ENCODE measurements at places on chromosomes 7 and 10.
A peak's percentile ranks its signal among the peaks of the same experiment; 100 is the strongest.

- H3K27ac ChIP-seq = no peak overlapping the region
- H3K4me3 ChIP-seq = no peak overlapping the region
- no peaks in the 10 kb centered on the region for H3K4me1 ChIP-seq
Observed at GRCh38 chr10:132554991-132555647, 17.5 kb downstream of the INPP5A start.

GRCh38 chr10:111142092-111142768 lies 65.4 kb downstream of the ADRA2A start:
- H3K4me3 ChIP-seq = no peak overlapping the region
- H3K36me3 ChIP-seq = no peaks in the 10 kb centered on the region
- peak; percentile 43 for DNase-seq
- peaks cover 9% of the 10 kb centered on the region for H3K4me1 ChIP-seq

DNA sequence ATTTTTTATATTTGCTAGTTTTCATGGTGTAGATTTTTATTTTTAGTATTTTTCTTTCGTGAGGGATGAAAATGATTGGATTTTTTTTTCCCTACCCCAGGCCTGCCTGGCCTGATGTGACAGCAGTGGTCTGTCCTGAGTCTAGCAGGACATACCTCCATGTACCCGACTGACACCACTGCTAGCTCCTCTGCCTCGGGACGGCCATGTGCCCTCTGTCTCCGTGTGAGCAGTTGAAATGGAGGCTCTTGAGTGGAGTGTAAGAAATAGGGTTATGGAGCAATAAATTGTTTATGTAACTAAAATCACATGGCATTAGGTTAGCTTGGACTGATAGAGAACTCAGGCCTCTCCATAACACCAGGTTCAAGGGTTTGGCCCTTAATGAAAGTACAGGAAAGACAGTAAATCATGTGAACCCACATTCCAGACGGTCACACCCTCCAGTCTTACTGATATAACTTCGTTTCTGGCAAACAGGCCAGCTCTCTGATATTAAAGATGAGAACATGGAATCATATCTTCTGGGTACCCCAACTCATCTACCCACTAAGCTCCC lies 734.1 kb downstream of the KCNMA1 start:
- no peak overlapping the region for H3K27ac ChIP-seq
- no peaks in the 10 kb centered on the region for H3K27me3 ChIP-seq
- H3K4me3 ChIP-seq = no peak overlapping the region

DNA sequence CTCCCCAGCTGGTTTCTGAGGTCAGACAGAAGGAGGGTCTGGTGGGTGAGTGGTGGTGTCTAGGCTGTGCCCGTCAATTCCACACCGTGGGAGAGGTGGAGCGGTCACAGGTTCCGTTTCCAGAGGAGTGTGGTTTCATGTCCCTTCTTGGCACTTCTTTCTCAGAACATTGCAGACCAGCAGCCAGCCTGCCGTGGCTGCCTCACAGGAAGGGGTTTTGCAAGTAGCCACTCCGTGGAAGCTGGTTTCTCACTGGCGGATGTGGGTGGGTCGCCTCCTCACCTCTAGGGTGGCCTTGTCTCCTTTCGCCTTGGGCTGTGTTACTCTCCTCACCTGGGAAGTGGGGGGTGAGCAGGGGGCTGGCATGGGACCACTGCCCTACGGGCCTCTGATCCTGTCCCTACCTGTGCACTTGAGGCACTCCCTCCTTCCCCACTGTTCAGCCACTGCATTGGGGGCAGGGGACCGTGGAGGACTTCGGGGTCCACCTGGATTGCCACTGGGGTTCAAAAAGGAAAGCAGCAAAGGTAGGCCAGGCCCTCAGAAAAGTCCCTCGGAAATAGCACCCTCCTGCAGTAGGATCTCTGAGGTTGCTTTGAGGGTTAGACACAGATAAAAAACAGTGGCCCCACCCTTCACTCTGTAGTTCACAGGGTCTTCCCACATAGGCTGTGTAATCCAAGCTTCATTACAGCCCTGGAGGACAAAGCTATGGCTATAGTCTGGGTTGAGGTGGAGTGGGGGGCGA lies 33.9 kb downstream of the TSPAN14 start:
- H3K27me3 ChIP-seq = no peaks in the 10 kb centered on the region
- no peak for DNase-seq
- H3K27ac ChIP-seq = no peak overlapping the region
- H3K36me3 ChIP-seq = peaks cover 19% of the 10 kb centered on the region
- H3K4me1 ChIP-seq = peaks cover 6% of the 10 kb centered on the region

GRCh38 chr7:139874302-139874629 lies 45.2 kb downstream of the TBXAS1 start:
- no peak overlapping the region for H3K4me3 ChIP-seq
- no peaks in the 10 kb centered on the region for H3K27me3 ChIP-seq
- no peak for DNase-seq

DNA sequence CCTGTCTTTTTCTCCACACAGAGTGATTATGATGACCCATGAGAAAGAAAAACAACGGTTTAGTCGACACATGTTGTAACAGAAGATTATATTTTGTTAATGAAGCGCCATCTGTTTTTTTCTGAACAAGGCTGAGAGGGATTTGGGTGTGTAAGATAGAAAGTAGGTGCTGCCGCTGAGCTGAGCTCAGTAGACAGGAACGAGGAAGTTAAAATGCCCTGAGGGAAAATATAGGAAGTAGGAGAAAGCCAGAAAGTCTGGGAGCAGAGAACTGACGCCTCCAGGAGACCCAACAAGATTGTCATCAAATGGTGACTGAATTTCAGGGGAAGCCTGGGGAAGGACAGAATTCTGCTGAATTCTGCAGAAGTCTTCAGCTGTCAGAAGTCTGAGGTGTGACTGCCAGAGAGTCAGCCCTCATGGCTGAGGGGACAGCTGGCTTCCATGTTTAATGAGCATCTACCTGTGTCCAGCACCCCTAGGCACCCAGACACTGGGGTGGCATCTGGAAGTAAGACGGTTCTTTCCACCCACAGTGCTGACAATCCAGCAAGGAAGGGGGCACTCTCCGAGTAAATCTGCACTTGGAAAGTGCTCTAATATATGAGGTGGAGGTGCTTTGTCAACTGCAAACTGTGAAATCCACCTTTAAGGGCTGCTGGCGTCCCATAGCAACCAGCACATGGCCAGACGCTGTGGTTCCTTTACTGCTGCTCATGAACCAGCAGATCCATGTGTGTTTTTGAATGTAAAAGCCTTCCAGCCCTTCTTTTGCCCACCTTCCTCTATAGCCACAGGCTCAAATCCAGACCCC lies 12.5 kb upstream of the TSPAN15 start:
- no peaks in the 10 kb centered on the region for H3K36me3 ChIP-seq
- no peaks in the 10 kb centered on the region for H3K27me3 ChIP-seq
- H3K4me3 ChIP-seq = no peak overlapping the region
- no peaks in the 10 kb centered on the region for H3K4me1 ChIP-seq
- no peak overlapping the region for H3K27ac ChIP-seq
- no peak for DNase-seq

GRCh38 chr10:92241158-92241500 lies 49.7 kb downstream of the CPEB3 start:
- H3K27ac ChIP-seq = no peak overlapping the region
- no peaks in the 10 kb centered on the region for H3K4me1 ChIP-seq
- H3K4me3 ChIP-seq = peak overlapping the region; percentile 87

- H3K27ac ChIP-seq = no peak overlapping the region
- DNase-seq = no peak
- H3K4me3 ChIP-seq = no peak overlapping the region
- H3K4me1 ChIP-seq = no peaks in the 10 kb centered on the region
- no peaks in the 10 kb centered on the region for H3K27me3 ChIP-seq
Observed at GRCh38 chr10:35720366-35720765, 78.3 kb upstream of the FZD8 start.

DNA sequence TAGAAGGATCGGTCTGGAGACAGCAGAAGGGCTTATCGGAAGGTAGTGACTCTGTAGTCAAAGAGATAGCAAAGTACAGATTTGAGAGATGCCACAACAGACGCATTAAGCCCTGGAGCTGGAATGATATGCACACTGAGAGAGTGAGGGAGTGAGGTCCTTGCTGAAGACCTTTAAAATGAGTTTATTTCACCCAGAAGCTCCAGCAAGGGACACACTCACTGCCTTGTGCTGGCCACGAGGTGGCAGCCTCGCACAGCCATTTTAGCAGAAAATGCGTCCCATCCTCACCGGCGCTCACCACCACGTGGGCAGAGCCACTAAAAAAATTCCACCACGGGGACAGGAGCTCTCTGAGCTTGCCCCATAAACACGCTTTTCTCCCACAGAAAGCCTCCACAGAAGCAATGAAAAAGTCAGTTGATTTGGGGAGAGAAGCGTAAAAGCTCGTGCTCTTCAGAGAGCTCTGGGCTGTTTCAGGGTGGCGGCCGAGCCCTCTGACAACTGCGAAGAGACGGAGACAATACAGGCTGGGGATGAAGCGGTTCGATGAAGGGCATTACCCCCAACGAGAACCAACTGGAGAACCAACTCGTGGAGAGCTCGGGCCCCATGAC lies 163.0 kb upstream of the KLF14 start:
- H3K36me3 ChIP-seq = no peaks in the 10 kb centered on the region
- no peaks in the 10 kb centered on the region for H3K27me3 ChIP-seq
- H3K4me1 ChIP-seq = no peaks in the 10 kb centered on the region
- H3K4me3 ChIP-seq = no peak overlapping the region

- no peak overlapping the region for H3K4me3 ChIP-seq
- DNase-seq = no peak
Observed at GRCh38 chr7:128939861-128940410, 2.2 kb downstream of the IRF5 start.

- H3K27me3 ChIP-seq = no peaks in the 10 kb centered on the region
- DNase-seq = no peak
- no peak overlapping the region for H3K27ac ChIP-seq
- no peak overlapping the region for H3K4me3 ChIP-seq
Observed at GRCh38 chr7:37960483-37960882, 40.0 kb downstream of the EPDR1 start.

- H3K4me1 ChIP-seq = no peaks in the 10 kb centered on the region
- H3K27me3 ChIP-seq = no peaks in the 10 kb centered on the region
- no peak overlapping the region for H3K27ac ChIP-seq
- H3K4me3 ChIP-seq = no peak overlapping the region
- H3K36me3 ChIP-seq = peaks cover 9% of the 10 kb centered on the region
- no peak for DNase-seq
Observed at GRCh38 chr10:11286261-11286852, 268.7 kb downstream of the CELF2 start.

GRCh38 chr10:62341419-62341818 lies 32.8 kb upstream of the ZNF365 start:
- DNase-seq = no peak
- H3K27me3 ChIP-seq = no peaks in the 10 kb centered on the region
- no peaks in the 10 kb centered on the region for H3K4me1 ChIP-seq

DNA sequence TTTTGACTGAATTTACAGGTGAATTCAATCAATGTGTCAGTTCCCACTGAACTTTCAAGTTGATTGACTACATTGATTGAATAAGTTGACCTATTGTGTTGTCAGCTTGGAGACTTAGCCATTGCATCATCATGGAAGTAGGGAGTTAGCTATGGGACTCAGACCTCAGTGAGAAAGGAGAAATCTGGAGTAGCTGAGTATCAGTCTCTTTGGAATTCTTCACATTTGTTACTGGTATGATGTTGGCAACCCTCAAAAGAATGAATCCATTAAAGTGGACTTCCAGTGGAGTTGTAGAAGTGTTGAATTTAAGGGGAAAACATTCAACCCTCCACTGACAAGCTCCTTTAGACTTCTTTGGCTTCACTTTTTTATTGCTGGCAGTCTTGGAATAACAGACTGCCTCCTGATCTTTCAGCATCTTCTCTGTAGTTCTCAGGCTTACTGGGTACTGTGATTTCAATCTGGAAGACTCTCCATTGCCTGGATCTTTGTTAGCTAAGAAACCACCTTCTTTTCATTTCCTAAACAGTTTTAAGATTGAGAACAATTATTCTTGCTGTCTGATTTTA lies 160.3 kb upstream of the NRP1 start:
- DNase-seq = no peak
- H3K4me3 ChIP-seq = no peak overlapping the region
- no peak overlapping the region for H3K27ac ChIP-seq
- H3K36me3 ChIP-seq = no peaks in the 10 kb centered on the region

- no peaks in the 10 kb centered on the region for H3K36me3 ChIP-seq
- H3K4me1 ChIP-seq = no peaks in the 10 kb centered on the region
- no peak for DNase-seq
- H3K27me3 ChIP-seq = peaks cover 99% of the 10 kb centered on the region
- no peak overlapping the region for H3K27ac ChIP-seq
Observed at GRCh38 chr10:101230183-101230917, 1.1 kb upstream of the LBX1 start.

GRCh38 chr7:33562996-33563395 lies 342.3 kb upstream of the BMPER start:
- DNase-seq = no peak
- H3K27ac ChIP-seq = no peak overlapping the region
- no peaks in the 10 kb centered on the region for H3K4me1 ChIP-seq
- H3K36me3 ChIP-seq = no peaks in the 10 kb centered on the region

GRCh38 chr10:62620491-62620890 lies 184.0 kb upstream of the ADO start:
- H3K27me3 ChIP-seq = no peaks in the 10 kb centered on the region
- no peaks in the 10 kb centered on the region for H3K36me3 ChIP-seq
- no peak overlapping the region for H3K4me3 ChIP-seq
- DNase-seq = no peak
- H3K27ac ChIP-seq = no peak overlapping the region
- no peaks in the 10 kb centered on the region for H3K4me1 ChIP-seq

DNA sequence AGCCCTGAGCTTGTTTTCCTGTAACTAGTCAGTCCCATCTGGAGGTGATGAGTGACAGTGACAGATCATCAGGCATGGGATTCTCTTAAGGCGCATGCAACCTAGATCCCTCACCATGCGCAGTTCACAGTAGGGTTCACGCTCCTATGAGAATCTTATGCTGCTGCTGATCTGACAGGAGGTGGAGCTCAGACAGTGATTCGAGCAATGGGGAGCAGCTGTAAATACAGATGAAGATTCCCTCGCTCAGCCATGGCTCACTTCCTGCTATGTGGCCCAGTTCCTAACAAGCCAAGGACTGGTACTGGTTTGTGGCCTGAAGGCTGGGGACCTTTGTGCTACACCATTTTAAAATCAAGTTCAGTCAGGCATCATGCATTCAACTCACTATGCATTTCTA lies 221.7 kb downstream of the KIAA1217 start:
- no peaks in the 10 kb centered on the region for H3K27me3 ChIP-seq
- H3K36me3 ChIP-seq = peaks cover 8% of the 10 kb centered on the region
- H3K27ac ChIP-seq = no peak overlapping the region
- H3K4me3 ChIP-seq = no peak overlapping the region
- no peak for DNase-seq

DNA sequence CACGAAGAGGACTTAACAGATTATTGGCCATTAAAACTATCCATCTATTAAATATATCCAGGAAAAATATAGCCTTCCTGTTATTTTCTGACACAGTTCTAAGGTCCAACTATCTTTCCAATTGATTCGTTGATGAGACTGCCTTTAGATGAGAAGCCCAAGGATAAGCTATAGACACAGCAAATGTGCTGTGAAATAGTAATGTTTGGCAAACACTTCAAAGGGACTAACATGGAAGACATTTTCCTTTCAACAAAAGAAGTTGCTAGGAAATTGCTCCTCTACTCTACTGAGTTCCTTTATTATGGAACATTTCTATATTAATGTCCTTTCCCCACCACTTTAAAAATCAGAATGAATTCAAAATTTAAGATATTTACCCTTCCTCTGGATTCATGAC lies 38.5 kb downstream of the CCDC186 start:
- H3K4me3 ChIP-seq = no peak overlapping the region
- no peak overlapping the region for H3K27ac ChIP-seq
- DNase-seq = no peak
- no peaks in the 10 kb centered on the region for H3K4me1 ChIP-seq
- H3K27me3 ChIP-seq = no peaks in the 10 kb centered on the region

Data from H9 (cell line).